T-helper 1 cell (primary cell): ENCODE measurements at places on chromosomes 6 and 20.

DNA sequence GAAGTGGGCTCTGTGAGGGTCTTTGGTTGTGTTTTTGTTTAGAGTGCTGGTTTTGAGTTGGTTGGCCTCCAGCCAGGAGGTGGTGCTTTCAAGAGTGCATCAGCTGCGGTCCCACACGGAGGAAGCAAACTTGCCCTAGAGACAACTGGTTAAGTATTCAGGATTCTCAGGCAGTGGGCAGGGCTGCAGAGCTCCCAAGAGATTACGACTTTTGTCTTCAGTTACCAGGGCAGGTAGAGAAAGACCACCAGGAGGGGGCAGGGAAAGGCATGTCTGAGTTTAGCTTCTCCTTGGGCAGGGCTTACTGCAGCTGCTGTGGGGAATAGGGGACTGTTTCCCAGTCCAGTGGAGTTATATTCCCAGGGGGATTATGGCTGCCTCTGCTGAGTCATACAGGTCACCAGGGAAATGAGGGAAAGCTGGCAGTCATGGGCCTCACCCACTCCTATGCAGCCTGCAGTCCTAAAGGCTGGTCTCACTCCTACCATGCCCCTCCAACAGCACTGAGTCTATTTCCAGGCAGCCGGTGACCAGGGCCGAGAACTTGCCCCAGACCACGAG lies 64.3 kb downstream of the TTI1 start:
- no peak for DNase-seq

GRCh38 chr20:24953621-24954133 lies 4.6 kb downstream of the CST7 start:
- no peak for DNase-seq

DNA sequence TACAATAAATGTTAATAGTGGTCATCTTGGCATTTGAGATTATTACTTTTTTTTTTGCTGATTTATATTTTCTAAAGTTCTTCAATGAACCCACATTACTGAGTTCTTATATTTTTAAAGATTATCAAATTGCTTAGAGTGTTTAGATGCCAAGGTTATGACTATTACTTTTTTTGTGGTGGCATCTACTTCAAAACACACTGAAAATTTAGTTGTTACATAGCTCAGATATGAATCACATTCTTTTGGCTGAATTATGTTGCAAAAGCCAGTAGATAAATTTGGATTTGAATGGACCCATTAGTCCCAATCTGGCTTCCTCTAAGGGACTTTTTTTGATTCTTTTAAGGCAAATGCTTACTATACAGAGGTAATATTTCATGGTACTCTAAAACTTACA lies 8.9 kb downstream of the UTRN start:
- no peak for DNase-seq

DNA sequence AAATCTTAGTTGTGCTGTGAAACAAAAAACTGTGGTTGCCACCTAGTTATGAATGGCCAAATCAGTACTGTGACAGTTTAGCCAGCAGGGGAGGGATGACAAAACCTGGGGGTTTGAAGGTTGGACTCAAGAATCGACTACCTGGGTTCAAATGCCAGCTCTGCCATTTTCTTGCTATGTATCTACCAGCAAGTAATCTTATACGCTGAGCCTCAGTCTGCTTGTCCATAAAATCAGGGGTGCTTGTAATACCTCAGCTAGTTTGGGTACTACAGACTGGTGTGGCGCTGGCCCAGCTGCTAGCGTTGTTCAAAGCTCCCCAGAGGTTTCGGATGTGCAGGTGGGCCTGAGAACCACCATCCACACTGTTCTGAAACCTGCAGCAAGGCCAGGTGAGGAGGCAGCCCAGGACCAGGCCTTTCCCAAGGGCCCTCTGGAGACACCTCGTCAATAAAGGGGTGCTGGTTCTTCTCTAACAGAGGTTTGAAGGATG lies 40.4 kb downstream of the TRAM2 start:
- no peak for DNase-seq

GRCh38 chr6:53728570-53729194 lies 63.1 kb upstream of the KLHL31 start:
- DNase-seq = peak; percentile 44

DNA sequence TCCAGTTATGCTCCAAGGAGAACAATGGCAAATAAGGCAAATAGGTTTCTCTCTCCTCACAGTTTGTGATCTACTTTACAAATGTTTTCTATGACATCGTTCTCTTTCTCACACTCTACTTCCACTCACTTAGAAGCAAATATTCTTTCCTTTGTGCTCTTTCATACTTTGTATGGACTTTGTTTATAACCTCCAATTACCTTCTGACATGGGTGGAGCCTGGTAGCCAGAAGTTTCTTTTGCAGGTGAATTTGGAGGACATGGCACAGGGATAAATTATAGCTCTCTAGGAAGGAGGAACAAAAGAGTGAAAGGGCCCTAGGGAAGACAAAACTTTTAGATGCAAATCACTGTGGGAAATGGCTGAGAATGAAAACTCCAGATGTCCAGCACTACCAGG lies 69.3 kb downstream of the OPN5 start:
- DNase-seq = no peak

DNA sequence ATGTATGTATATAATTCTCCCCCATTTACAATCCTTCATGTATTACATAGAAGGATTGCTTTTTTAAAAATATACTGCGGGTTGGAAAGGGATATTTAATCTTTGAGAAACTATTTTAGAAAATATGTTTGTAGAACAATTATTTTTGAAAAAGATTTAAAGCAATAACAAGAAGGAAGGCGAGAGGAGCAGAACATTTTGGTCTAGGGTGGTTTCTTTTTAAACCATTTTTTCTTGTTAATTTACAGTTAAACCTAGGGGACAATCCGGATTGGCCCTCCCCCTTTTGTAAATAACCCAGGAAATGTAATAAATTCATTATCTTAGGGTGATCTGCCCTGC lies 3.6 kb downstream of the FOXC1 start:
- no peak for DNase-seq

DNA sequence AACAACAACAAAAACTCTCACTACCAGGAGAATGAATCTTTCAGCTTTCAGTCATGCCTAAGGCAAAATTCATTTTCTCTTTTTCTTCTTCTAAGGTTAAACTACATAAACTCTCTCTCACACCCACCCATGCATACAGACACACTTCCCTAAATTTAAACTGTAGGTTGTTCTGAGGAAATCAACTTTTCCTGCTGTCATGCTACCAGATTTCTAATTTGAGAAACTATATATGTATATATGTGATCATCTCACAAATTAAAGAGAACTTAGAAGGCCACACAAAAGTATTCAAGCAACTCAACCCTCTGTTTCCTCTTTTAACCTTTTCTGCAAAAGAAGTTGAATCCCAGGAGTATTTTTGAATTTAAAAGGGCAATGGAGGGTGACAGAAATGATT lies 532.5 kb downstream of the KIF16B start:
- no peak for DNase-seq

- no peak for DNase-seq
Measured at GRCh38 chr6:5529015-5529414, 267.7 kb downstream of the FARS2 start.

GRCh38 chr20:2626853-2627541 lies 25.4 kb upstream of the NOP56 start:
- no peak for DNase-seq

DNA sequence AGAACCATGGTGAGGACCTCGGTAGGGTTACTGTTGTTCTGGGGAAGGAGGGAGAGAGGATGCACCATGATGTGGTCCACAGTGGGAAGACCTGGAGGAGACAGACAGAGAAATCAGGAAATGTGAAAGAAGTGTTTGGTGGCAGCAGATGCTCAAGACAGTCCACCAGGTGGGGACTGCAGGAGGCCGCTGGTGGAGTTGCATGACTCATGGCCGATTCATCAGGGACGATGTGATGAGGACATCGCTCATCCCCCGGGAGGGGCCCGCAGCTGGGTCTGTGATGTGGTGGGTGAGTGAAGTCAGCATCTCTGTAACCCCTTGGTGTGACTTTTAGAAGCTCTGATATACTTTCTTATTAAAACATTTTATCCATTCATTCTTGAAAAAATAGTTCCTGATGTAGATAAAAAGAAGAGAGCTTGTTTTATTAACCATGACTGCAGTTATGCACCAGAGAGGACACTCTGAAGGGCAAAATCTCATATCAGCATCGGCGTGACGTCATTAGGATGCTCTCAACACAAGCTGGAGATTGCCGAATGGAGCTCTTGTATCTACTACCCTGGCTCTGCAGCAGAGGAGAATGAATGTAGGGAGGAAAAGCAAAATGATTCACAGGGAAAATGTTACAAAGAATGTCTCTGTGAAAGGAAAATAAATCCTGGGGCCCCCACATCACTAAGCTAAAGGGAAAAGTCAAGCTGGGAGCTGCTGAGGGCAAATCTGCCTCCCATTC lies 71.2 kb downstream of the RAMACL start:
- no peak for DNase-seq

DNA sequence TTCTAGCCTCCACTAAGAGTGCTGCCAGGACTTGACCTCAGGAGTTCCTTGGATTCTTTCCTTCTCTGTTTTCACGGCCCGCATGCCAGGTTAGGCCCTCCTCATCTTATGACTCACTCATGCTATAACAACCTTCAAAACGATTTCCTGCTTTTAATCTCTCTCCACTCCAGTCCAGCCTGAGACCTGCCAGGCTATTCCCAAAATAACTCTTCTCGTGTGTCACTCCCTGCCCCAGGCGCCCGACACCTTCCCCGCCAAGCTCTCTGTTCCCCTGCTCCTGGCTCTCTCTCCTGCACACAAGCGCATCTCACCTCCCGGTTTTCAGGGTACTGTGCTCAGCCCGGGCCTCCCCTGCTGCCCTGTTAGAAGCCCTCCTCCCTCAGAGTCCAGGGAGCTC lies 64.1 kb upstream of the RPS6KA2 start:
- no peak for DNase-seq

DNA sequence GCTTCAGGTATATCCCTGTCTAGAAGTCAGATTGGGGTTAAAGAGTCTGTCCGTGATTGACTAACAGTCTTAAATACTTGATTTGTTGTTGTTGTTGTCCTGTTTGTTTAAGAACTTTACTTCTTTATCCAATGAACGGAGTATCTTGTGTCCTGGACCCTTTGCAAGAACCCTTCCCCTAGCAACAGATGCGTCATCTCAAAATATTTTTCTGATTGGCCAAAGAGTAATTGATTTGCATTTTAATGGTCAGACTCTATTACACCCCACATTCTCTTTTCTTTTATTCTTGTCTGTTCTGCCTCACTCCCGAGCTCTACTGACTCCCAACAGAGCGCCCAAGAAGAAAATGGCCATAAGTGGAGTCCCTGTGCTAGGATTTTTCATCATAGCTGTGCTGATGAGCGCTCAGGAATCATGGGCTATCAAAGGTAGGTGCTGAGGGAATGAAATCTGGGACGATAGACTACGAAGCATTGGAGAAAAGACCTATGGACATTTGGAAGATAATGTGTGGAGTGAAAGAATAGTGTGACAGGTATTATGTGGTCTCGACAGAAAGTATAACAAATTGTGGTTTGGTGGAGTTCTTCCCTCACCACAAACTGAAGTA lies at the start of gene HLA-DRA:
Gene HLA-DRA (plus strand): TSS at position 286 of the 613 bp plus-strand sequence. CDS start 64 bp downstream, at position 350.
- DNase-seq = peak; percentile 19

- no peak for DNase-seq
Measured at GRCh38 chr6:100678027-100678426, 203.1 kb downstream of the ASCC3 start.
